RWPE1 (cell line): ENCODE measurements at places on chromosomes 13 and 19.

DNA sequence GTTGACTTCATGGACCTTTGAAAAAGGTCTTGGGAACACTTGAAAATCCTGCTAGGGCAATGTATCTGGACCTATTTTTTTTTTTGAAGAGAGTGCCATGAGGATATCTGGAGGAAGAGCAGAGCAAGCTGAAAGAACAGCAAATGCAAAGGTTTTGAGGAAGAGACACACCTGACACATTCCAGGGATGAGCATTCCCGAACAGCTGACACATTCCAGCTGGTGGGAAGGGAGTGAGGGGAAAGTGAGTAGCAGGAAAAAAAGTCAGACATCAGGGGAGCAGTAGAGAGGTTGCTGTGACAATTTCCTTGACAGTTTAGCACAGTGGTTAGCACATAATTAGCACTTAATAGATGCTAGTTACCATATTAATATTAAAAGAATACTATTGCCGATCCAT is 14.7 kb downstream of the DGKH start:
- DNase-seq: no peak

- DNase-seq: no peak
Measured at GRCh38 chr13:29530901-29531300, 64.6 kb downstream of the SLC7A1 start.

DNA sequence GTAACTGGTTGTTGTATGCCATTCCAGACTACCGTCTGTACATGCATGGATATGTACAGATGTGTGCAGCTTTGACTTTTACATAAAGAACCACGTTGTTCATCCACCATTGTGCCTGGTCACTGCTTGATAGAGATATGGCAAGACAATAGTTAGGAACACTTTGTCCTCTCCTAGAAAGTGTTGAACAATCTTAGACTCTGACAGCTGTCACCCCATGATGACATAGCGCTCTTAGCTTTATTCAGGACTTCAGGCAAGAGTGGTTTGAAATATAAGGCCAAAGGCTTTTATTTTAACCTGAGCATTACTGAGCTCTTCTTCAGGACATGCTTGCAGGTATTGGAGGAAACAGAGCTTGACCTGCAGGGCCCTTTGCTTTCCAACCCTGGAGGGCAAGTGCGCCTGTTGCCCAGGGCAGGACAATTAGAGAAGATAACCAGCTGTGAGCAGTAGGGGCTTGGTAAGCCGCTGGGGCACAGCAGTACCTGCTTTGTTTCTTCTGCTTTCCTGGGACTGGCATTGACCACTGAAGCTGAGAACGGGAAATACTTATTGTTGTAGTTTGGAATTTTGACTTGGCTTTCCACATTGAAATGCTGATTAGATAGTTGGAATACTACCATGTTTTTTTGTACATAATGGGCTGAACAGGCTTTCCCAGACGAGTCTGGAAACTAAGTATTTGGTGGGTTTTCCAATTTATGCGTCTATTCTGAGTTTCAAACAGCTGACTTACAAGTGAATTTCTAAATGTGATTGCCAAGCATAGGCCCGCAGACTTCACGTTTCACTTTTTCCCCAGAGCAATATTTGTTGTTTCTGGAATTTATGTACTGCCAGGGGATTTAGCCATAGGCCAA is 51.1 kb downstream of the GARRE1 start:
- no peak for DNase-seq

DNA sequence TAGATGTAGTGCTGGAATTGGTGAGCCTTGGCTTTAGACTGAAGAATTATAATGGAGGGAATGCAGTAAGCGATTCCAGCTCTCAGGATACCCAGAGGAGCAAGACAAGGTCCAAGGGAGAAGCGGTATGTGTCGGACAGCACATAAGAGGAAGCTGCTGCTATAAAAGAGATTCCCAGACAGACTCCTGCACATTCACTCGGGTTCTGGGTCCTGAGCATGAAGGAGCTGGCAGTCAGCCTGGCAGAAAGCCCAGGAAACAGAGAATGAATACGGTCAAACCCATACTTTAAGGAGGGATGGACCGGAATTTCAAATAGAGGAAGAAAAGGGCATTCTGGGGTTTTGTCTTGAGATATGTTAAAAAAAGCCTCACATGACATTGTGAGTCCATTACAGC is 308.3 kb downstream of the DNAJC15 start:
- DNase-seq: no peak

DNA sequence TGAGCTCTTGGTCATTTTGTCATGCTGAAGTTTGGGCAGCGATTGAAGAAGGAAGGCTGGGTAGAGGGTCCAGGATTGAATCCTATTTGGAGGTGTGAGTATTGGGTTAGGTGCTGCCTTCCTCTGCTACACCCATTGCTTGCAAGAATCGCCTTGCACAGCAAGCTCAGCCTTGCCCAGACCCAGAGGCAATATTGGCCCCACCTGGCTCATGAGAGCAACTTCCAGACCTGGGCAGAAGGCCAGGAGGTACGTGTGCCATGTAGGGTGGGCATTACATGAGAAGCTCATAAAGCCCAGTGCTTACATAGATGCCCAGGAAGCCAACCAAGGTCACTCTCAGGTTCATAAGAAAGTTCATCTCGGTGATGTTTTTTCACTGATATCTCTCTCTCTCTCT is 718.0 kb downstream of the EFNB2 start:
- DNase-seq: no peak

- DNase-seq: no peak
Measured at GRCh38 chr19:48639483-48640375, 2.5 kb upstream of the DBP start.

DNA sequence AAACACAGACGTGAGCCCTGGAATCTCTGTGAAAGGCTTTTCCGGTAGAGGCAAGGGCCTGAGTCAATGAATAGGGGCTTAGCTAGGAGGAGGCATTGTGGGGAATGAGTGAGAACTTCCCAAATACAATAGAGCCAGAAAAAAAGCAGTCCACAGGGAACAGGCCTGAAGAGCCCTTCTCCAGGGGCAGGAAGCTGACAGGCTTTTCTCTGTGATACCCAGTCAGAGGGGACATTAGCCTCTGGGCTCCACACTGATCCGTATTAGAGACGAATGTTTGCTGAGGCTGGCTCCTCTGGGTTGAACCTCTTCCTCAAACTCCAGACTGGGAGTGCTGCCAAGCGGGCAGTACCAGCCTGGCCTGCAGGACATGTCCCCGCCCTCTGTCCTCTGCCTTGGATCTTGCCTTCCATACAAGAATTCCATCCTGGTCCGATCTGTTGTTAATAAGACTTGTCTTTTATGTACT is 2.3 kb downstream of the DHRS12 start:
- no peak for DNase-seq
